ENCODE measurements at places on chromosomes 7 and 10.

GRCh38 chr7:6026820-6027311 is 4.3 kb upstream of the ANKRD61 start:
- no peak for DNase-seq

DNA sequence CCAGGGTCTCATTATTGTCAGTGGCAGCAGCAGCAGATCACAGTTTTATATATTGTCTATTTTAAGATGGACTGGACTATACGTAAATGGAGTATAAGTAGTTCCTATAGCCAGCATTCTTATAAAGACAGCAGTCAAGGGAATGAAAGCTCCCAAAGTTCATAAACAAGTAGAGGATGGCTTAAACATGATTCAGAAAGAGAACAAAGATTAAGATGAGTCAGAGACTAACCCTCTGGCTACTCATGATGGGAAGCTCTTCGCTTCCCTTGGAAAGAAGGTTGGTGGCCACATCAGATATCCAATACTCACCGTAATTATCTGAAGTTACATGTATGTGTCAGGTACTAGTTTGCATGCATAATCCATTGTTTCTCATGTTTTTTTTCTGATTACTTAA is 277.0 kb downstream of the INHBA start:
- DNase-seq, result no peak

- DNase-seq, result no peak
Observed at GRCh38 chr7:2245883-2246675, 4.1 kb downstream of the NUDT1 start.

GRCh38 chr10:75137533-75138438 is 26.3 kb downstream of the SAMD8 start:
- DNase-seq, result no peak

DNA sequence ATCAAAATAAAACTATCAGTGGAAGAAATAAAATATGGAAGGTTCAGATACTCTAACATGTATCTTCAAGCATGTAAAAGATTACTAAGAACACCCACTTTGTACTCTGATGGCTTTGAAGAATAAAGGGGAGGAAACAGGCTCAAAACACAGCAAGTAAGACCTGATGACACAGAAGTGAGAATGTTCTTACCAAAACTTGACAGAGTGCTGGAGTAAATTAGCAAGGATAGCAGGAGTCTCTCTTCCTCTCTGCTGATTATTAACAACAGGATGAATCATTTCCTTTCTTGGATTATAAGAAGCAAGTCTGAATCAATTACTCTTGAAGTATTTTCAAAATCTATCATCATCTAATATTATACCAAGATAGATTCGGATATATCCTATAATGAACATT is 47.5 kb downstream of the GLI3 start:
- no peak for DNase-seq

DNA sequence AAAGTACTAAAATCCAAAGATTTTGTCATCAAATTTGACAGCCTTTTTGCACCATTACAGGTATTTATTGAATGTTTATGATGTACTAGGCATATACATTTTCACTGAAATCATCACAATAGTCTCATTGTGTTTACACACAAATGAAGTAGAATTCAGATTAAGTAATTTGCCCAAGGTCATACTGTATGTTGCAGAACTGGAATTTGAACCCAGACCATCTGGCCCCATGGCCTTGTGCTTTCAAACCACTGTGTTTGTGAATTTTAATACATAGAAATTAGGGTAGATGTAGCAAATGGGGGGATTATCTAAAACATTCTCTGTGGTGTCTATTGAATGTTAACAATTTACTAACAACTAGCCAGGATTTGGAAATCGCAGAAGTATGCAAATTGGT is 94.8 kb downstream of the POLL start:
- no peak for DNase-seq

- no peak for DNase-seq
Observed at GRCh38 chr7:131302876-131303707, 24.6 kb upstream of the MKLN1 start.

DNA sequence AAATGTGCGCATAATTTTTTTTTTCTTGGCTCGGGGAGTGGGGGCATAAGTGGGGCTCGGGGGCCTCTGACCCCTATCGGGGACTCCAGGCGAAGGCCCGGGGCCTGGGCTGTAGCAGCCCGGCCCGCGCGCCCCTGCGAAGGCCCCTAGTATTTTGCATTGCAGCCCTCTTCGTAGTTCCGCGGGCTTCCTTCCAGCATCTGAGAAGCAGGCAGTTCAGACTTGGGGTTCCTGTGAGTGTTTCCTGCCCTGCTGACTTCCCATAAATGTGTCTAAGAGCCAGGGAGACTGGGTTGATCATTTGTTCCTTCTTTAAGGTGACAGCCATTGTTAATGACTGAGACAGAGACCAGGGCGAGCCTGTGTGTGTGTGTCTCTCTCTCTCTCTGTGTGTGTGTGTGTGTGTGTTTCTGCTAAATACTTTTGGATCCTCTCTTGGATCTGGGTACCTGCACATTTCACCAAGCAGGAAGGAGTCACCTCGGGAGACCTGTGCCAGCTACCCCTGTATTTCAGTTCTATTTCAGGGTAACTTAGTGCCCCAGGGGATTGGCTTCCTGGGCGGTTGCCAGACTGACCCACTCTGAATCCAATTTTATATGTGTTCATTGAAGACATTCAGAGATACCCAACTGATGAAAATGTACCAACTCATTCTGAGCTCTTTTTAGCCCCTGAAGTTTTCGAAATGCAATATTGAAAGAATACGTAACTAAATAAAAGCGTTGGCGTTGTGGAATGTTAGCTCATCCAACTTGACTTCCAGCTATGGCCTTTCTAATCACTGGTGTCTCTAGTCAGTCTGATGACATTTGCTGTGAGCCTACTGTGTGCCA is 805 bp downstream of the MSRB2 start:
- DNase-seq, result peak; percentile 4

DNA sequence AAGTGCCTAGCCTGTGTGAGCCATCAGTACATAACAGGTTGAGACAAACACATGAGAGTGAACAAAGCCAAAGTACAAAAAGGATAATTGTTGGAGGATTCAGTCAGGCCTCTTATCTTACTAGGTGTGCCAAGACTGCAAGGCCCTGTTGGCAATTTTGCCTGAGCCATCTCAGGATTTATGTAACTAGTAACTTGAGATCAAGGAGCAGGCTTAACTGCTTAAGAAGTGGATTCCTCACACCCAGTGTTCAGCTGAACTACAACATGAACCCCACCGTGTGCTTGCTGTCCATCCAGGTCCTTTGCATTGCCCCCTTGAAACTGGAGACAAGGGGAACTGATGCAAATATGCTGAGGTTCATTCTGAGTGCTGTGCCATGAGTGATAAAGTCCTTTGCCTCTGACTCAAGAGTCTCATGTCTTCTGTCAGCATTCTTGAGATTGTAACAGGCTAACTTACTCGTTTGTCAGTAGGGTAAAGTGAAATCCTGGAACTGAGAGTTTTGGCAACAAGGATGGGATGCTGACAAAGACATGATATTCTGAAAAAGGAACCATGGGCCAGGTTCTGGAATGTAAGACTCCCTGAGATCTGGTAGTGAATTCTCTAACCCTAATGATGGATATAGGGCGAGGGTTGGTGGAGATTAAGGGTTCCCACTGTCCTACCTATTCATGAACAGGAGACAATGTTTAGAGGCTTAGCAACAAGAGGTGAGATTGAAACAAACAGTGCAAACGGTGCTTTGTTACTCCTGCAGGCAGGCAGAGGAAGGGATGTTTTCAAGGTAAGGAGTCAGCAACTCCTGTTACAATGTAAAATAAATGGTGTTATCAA is 44.1 kb upstream of the GATAD1 start:
- DNase-seq, result no peak

GRCh38 chr7:98283127-98283886 is 1.8 kb downstream of the BRI3 start:
- DNase-seq, result no peak

GRCh38 chr10:71292624-71293445 is 26.2 kb upstream of the SLC29A3 start:
- no peak for DNase-seq

DNA sequence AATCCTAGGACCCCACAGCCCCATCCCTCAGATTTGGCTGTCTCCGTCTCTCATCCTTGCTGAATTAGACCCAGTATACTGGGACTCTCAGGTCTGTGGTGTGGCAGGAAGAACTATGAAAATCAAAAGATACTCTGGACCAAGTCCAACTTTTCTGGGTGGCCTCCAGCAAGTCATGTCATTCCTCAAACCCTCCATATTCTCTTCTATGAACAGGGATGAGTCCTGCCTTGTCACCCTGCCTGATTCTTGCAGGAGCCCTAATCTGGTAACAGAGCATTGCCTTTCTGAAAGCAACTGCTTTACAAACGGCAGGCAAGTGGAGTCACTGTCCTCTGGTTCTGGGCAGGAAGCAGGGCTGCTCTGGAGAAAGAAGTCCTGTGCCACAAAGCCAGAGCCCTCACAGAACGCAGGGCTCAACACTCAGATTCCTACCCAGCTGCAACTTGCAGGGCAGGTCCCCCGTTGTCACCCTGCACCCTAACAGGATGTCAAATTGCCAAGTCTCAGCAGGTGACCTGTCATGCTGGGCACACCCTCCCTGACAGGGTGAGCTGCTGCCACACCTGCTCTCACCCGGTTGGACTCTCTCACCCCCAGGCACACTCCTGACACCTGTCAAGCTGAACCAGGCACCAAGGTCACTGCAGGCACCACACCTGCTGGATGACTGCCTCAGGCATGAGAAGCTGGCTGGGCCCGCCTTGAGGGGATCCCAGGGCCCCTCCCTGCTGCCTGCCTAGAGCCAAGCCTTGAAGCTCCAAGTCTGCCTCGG is 227.7 kb downstream of the KCNMA1 start:
- no peak for DNase-seq

- no peak for DNase-seq
Observed at GRCh38 chr7:92909686-92910475, 73.5 kb upstream of the CDK6 start.

- no peak for DNase-seq
Observed at GRCh38 chr7:24192053-24192452, 91.9 kb upstream of the NPY start.

- no peak for DNase-seq
Observed at GRCh38 chr10:100009283-100009792, 409 bp downstream of the DNMBP start.

- DNase-seq, result no peak
Observed at GRCh38 chr7:7972128-7972527, 3.5 kb downstream of the GLCCI1 start.

DNA sequence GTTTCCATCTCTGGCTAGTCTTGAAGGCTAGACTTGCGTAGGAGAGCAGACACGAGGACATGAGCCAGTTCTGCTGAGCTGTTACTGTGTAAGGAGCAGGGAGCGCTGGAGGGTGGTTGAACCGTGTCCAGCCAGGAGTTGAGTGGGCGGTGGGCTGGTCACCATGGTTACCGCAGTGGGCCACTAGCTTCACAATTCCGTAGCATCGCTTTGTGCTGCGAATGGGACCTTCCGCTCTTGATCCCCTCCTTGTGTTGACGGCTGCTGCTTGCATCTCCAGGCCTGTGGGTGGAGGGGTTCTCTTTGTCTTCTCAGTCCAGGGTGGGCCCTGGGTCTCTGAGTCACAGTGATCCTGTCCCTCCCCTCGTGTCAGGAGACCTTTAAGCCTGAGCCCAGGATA is 49.4 kb upstream of the OCM start:
- no peak for DNase-seq

GRCh38 chr10:119518936-119519335 is 23.6 kb downstream of the RGS10 start:
- DNase-seq, result no peak

DNA sequence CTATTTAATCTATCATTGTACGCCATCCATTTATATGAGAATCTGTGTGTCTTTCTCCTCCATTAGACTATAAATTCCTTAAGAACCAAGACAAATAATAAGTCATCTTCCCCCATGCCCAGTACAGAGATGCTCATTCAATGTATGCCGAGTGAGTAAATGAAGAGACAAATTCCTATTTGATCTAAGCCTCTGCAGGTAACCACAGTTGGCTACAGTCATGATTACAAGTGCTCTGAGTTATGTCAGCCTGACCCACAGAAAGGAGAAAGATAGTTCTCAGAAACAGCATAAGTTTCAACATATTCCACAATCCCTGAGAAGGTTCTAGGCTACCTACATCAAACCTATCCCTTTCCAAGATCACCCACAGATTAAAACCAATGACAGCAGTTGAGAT is 46.1 kb downstream of the MPP7 start:
- DNase-seq, result no peak

DNA sequence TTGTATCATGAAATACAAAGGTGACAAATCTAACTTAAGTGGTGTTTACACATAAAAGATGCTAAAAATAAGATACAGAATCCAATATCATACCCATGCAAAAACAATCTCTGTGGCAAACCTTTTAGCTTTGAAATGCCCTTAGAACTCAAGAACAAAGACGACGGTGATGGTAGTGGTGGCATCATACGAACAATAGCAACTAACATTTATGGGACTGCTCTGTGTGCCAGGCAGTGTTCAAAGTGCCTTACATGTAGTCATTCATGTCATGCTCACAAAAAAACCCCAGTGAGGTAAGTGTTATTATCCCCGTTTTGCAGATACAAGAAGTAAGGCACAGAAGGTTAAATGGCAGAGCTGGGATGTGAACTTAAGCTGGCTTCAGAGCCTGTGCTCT is 563.9 kb downstream of the PARD3 start:
- DNase-seq, result no peak

DNA sequence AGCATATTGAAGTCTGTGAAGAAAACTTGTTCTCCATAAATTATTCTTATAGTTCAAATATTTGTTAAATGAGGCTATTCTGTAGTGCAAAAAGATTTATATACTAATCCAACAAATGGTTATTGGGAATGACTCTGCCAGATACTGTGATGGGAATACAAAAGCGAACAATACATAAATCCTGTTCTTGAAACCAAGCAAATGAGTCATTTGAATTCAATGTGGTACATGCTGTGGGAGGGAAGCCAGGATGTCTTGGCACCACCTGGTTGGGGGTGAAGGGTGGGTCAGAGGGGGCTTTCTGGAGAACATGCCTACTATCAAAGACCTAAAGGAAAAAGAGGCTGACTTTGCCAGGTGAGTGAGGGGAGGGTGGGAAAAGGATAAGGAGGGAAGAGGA is 594.2 kb downstream of the CALN1 start:
- DNase-seq, result no peak

DNA sequence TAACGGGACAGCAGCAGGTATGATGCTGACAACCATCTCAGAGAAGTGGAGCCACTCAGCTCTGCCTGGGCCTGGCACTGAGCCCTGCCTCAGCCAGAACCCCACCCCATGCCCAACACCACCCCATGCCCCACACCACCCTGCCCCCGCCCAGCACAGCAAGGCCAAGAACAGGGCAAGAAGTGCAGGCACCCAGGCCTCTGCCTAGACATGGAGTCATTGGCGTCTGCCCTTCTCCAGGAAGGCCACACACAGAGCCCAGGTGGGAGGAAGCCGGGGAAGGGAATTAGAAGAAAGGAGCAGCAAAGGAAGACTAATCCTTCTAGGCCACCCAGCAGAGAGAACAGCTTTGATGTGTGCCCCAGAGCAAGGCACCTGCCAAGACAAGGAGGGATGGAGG is 18.9 kb downstream of the CAMK2G start:
- DNase-seq, result no peak

DNA sequence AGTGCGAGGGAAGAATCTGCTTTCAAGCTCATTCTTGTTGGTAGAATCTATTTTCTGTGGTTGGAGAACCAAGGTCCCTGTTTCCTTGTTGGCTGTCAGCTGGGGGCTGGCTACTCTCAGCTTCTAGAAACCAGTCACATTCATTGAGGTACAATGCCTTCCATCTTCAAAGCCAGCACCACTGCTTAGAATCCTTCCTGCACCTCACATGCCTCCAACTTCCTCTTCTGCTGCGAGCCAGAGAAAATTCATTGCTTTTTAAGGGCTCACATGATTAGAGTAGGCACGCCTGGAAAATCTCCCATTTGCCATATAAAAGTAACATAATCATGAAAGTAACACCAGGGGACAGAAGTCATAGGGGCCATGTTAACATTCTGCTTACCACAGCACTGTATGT is 28.7 kb downstream of the TES start:
- no peak for DNase-seq

Data from stimulated activated CD4-positive, alpha-beta T cell treated with anti-CD3 and anti-CD28 coated beads, Interleukin-1b, Interleukin-23, amount 100 ng/mL, for 1 hour (primary cell).